ENCODE measurements at places on chromosomes 5 and 9.

GRCh38 chr5:134600600-134600999 lies 32.0 kb downstream of the SAR1B start:
- DNase-seq: no peak

GRCh38 chr5:14416621-14417275 lies 164.8 kb upstream of the OTULINL start:
- no peak for DNase-seq

DNA sequence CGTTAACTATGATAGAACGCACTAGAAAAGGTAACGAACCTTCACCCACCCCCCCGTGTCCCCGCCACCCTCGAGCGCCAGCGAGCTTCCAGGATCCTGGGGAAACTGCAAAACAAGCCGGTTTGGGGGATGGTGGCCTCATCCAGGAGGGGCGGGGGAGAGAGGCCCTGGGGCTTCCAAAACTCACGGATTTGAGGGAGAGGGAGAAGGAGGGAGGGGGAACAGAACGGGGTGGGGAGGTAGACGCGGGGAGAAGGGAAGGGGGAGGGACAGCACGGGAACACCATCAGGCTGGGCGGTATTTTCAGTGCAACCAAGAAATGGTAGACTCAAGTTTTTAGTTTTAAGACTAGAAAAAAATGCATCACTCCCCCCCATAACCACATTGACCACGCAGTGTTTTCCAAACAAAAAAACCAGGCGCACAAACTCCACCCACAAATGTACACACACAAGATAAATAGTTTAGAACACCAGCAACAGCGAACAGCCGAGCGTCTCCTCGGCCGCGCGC lies 1.4 kb downstream of the NRARP start:
- no peak for DNase-seq

DNA sequence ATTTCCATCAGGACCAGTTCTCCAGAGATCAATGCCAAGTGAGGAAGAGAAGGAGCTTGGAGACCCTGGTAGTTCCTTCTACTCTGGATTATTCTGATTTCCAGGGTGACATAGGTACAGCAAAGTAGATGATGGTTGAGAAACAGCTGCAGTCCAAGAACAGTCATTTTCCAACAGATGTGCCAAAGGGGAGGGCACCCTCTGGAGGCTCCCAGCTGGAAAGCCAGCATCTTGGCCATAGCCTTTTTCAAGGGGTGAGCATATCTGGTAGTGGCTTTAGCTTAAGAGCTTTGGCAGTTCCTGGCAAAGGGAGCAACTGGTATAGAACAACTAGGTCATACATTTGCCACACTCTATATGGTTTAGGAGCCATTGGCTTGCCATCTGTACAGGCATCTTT lies 492.7 kb downstream of the RASEF start:
- DNase-seq: no peak

GRCh38 chr9:89814340-89815040 lies 209.7 kb downstream of the GADD45G start:
- DNase-seq: no peak

- no peak for DNase-seq
Measured at GRCh38 chr5:142819292-142819691, 49.1 kb downstream of the ARHGAP26 start.

DNA sequence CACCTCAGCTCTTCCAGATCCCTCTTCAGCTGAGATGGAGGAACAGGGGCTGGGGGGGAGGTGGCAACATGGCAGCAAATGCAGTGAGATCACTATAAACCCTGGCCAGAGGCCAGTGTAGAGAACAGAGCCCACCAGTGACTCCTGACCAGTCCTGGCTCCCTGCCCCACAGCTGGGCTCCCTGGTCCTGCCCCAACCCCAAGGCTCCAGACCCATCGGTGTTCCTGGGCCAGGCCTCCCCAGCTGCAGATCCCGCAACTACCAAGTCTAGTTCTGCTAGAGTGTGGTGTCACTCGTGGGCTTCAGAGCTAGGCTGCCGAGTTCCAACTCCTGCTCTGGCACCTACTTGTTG lies 16.8 kb downstream of the AKNA start:
- no peak for DNase-seq

DNA sequence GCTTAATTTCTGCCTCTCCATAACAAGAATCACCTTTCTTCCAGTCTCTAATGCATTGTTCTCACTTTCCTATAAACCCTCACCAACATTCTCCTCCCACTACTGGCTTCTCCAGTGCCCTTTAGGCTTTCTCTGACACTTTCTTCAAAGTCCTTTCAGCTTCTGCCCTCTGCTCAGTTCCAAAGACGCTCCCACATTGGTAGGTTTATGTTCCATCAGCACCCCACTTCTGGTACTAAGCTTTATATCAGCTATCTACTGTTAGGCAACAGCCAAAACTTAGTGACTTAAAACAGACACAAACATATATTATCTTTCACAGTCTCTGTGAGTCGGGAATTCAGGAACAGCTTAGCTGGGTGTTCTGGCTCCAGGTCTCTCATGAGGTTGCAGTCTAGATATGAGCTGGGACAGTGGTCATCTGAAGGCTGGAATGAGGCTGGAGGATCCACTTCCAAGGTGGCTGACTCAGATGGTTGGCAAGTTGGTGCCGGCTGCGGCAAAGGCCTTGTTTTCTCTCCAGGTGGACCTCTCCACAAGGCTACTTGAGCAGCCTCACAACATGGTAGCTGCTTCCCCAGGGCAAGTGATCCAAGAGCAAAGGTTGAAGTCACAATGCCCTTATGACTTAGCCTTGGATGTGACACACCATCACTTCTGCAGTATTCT lies 37.4 kb downstream of the BOD1 start:
- no peak for DNase-seq

DNA sequence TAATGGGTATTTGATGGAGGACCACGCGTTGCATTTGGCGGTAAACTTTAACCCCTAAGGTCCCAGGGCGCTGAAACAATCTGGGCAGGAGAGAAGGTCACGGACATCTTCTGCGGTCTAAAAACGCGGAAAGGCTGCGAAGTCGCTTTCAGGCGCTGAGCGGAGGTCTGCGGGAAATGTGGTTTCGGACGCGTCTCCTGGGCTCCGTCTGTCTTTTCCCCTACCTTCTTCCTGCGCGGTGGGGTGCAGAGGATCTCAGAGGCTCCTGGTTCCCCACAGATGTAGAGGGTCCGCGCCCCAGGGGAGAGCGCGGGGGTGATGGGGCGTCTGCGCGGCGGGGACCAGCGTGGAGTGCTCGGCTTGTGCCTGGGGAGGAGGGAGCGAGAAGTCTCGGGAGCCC lies 58.4 kb downstream of the ZNF510 start:
- no peak for DNase-seq

DNA sequence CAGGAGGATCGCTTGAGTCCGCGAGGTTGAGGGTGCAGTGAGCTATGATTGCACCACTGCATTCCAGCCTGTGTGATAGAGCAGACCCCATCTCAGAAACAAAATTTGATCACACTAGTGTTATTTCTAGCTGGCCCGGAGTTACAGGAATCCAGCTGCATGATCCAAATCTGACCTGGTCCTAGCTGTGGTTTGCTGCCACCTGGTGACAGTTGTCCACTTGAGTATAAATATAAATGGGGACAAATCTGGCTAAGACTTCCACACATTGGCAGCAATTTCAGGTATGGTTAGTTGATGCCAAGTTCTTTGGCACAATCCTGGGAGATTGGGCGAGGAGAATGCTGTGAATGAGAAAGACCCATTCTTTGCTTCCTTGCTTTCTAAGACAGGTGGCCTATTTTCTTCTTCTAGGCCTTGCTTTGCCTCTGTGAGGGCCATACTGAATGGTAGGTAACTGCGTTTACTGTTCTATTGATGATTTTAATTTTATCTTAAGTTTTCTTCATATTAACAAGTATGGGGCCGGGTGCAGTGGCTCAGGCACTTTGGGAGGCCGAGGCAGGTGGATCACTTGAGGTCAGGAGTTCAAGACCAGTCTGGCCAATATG lies 35.4 kb downstream of the UBE2R2 start:
- DNase-seq: peak; percentile 56

GRCh38 chr5:6633469-6634245 lies 417 bp downstream of the SRD5A1 start:
- DNase-seq: no peak

GRCh38 chr5:35229076-35230037 lies 930 bp downstream of the PRLR start:
- no peak for DNase-seq

GRCh38 chr9:108356806-108357205 lies 499.0 kb downstream of the ACTL7B start:
- no peak for DNase-seq

DNA sequence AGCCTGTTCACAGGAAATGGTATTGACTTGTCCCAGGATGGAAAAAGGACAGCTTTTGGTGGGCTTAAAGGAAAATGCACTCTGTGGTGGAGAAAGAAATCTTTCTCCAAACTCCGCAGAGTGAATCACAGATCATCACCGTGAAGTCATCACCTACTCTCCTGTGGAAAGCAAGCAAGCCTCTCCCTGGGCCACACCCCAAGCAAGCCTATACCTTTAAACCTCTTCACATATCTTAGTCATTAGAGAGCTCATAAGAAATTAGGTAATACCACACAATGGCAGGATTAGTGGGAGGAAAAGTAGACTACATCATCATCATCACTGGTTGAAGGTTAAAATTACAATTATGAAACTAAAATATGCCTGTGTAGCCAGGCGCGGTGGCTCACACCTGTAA lies 23.2 kb downstream of the TLE1 start:
- DNase-seq: no peak

DNA sequence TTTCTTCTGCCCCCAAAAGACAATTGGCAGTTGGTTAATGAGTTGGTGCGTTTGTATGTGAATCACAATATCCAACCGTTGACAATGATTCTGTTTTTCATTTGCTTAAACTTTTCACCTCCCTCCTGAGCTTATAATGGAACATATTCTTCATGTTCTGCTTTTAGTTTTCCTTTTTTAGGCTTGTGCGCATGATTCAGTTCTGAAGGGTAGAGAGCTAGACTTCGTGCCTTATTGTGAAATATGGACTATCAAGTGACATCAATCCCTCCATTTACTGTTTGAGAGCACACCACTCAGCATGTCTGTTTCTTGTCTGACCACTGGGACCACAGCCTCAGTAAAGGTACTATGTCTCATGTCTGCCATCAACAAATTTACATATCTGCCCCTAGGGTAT lies 30.5 kb upstream of the LPAR1 start:
- no peak for DNase-seq

- no peak for DNase-seq
Measured at GRCh38 chr5:91607675-91608074, 224.6 kb upstream of the ARRDC3 start.

GRCh38 chr5:152464048-152464447 lies 59.0 kb upstream of the NMUR2 start:
- DNase-seq: no peak

GRCh38 chr9:4798281-4799032 lies 5.7 kb downstream of the RCL1 start:
- no peak for DNase-seq

DNA sequence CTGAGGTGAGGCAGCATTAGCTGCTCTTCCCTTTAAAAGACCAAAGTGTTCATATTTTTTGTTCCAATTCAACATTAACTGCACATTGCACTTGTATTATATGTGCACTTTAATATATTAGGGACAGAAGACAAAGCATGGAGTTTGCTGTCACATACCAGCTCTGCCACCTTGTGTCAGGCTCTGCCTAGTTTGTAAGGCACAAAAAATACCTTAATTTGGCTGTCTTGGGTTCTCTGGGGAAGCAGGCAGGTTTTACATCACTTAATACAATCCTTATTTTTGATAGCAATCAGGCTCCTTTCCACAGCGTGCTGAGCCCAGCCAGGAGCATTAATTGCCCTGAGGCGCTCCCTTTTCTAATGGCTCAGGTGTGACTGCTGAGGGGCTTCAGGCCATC lies 131.8 kb downstream of the SCAMP1 start:
- DNase-seq: no peak

DNA sequence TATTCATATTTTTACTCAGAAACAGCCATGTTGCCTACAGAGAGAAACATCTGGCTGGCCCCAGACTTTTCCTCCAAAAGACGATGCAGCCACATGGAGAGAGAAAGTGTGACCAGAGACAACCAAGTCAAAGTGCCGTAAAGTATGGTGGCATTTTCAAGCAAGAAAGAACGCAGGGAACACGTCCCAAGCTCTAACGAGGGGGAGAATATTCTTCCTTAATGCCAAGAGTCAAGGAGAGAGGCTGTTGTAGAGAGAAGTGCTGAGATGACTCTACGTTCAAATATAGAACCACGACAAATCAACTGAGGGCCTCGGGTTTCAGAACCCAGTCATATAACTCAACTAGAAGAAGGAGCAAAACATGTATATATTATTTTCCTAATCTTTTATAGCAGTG lies 55.9 kb downstream of the FNBP1 start:
- DNase-seq: no peak

- no peak for DNase-seq
Measured at GRCh38 chr5:9265441-9266287, 280.2 kb downstream of the SEMA5A start.

- DNase-seq: no peak
Measured at GRCh38 chr9:131095666-131096268, 564 bp upstream of the AIF1L start.

- no peak for DNase-seq
Measured at GRCh38 chr5:32612134-32612888, 27.0 kb downstream of the SUB1 start.

GRCh38 chr9:133474215-133474614 lies 4.7 kb downstream of the SLC2A6 start:
- no peak for DNase-seq

GRCh38 chr5:82985763-82986162 lies 91.4 kb downstream of the TMEM167A start:
- DNase-seq: no peak

DNA sequence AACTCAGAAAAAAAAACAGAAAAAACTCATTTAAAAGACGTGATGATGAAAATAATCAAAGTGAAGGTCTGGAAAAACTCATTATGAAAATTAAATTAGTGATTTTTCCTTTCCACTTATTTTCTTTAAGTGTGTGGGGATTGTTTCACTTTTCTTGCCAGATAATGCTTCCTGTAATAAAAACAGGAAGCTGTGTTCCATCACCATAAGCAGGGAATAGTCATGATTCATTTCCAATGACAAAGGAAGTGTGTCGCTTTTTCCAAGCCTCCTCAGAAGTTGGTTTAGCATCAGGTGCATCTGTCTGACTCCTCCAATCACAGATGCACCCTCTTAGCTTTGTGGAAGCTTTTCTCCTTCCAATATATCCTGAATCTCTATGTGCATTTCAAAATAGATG lies 2068.7 kb downstream of the MAT2B start:
- DNase-seq: no peak

GRCh38 chr5:152608458-152608857 lies 203.4 kb upstream of the NMUR2 start:
- DNase-seq: no peak

GRCh38 chr9:2815661-2816060 lies 28.2 kb downstream of the PUM3 start:
- DNase-seq: no peak

DNA sequence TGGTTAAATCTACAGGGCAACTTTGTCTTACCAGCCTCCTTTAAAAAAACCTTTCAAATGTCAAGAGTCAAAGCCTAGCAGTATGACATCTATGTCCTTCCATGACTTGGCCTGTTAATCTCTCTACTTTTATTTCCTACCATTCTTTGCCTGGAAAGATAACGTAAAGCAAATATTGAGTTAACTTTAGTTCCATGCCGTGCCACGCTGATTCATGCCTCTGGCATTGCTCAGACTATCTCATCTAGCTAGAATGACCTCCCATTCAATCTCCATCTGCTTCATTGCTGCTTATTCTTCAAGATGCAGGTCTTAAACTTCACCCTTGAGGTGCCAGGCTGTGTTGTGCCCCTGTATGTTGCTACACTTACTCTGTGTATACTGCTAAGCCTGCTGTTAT lies 729.8 kb downstream of the EFNA5 start:
- no peak for DNase-seq

Measured in psoas muscle (tissue), 8 donors.